ENCODE measurements at places on chromosomes 12 and 14.

GRCh38 chr14:44151130-44151820 lies 355.8 kb downstream of the FSCB start:
- no peak for DNase-seq

DNA sequence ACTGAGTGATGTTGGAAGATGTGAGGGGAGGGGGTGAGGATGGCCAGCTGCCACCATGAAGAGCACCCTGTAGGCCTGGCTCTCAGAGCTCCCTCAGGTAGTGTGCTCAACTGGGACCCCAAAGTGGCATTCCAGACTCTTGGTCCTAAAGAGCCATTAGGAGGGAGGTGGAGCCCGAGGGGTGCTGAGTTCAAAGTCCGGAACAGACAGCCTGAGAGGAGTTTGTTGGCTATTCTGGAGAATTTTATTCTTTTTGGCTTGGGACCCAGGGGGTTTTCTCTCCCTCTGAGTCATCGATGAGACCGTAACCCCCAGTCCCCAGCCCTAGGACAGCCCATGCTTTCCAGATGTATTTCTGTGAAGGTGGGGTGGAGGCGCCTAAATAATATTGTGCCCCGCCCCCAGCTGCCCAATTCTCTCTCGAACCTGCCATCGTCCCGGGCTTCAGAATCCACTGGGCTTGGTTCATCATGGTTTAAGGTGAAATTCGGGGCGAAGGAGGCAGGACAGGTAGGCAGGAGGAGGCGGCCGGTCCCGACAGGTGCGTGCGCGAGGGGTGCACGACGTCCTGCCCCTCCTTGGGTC lies 690 bp upstream of the RBP5 start:
- no peak for DNase-seq

DNA sequence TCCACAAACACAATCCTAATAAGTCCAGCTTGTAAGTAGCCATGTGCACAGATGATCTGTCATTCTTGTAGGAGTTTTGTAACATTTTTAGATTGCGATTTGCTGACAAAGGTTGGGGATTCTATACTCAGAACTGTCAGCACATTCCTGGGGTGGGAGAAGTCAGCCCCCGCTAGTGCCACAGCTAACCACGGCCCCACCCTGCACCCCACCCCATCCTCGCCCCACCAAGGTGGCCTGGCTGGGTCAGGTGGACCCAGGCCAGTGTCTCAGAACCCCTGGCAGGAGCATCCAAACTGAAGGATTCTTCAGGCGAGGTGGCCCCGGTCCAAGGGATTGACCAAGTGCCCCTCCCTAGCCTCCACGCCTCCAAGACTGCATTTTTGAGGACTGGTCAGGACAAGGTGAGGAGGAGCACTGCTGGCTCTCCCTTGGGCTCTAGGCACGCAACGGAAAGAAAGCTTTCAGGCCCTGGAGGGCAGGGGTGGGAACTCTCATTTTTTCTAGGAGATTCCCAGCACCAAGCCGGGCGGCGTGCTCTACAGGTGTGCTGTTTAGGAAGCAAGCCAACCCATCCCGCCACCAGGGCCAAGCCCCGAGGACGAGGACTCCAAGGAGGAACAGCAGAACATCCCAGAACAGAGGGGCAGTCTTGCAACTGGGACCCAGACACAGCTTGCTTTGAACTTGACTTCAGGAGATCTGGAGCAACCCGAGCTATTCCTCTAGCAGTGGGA lies 172.8 kb downstream of the BCL11B start:
- DNase-seq, result no peak

- DNase-seq, result no peak
Measured at GRCh38 chr12:15193946-15194345, 27.3 kb downstream of the RERG start.

All from stimulated activated CD8-positive, alpha-beta memory T cell treated with anti-CD3 and anti-CD28 coated beads, Interleukin-4, amount 100 ng/mL, for 24 hours (primary cell).